Dorsolateral prefrontal cortex (tissue), 122 donors: ENCODE measurements at places on chromosomes 13 and 19. TPM values are rescaled to one million over a fixed set of nuclear protein-coding genes. Genes with fewer than 3 reads are reported as not detected.

ACTMAP gene
- 2.7 TPM for total RNA-seq

TJP3 gene
- not detected for total RNA-seq

KXD1 gene
- total RNA-seq = 65.1 TPM

KLC3 gene
- 0.34 TPM for total RNA-seq

TUBB4A gene
- total RNA-seq = 533 TPM

ZNF568 gene
- 21.3 TPM for total RNA-seq

KCNC3 gene
- 53.6 TPM for total RNA-seq

OVOL3 gene
- total RNA-seq = not detected

ZNF540 gene
- 25.9 TPM for total RNA-seq

KISS1R gene
- total RNA-seq = 1.0 TPM

C2CD4C gene
- total RNA-seq = 23.3 TPM

ANKLE1 gene
- 4.6 TPM for total RNA-seq

ZNF112 gene
- total RNA-seq = 13.4 TPM

HIPK4 gene
- total RNA-seq = not detected

CDX2 gene
- not detected for total RNA-seq
